ENCODE measurements at places on chromosomes 16 and 17.
A peak's percentile ranks its signal among the peaks of the same experiment; 100 is the strongest.

- DNase-seq = no peak
Measured at GRCh38 chr17:49344914-49345313, 17.1 kb downstream of the ZNF652 start.

DNA sequence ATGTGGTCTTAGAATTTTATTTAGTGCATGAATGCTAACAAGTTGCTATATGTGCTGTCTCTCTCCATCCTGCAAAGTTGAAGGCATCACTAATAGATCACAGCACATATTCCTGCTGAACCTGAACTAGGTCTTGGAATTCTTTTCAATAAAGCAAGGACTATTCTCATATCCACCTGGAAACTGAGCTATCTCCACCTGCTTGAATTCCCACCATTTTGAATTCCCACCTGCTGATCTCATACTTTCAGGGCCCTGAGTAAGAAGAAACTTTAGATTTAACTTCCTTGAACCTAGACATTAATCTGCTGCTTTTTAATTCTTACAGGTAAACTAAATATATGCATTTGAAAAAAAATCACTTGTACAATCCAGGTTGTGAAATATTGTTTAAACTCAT, 445.3 kb upstream of the CCL2 start:
- no peak for DNase-seq

DNA sequence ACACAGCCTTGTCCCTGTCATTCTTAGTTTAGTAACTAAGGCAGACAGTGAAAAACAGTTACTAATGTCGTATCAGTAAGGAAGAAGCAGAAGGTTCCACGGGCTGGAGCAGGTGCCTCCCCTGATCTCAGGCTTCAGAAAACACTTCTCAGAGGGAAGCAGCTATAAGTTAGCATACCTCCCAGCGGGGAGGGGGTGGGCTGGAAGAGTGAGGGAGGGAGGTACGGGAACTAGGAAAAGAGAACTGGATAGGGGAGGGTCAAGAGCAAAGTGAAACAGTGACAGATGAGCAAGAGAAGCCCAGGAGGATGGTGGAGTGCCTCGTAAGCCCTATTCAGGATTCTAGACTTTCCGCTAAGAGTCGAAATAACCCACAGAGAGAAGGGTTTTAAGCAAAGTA, 186.3 kb upstream of the XYLT1 start:
- no peak for DNase-seq

DNA sequence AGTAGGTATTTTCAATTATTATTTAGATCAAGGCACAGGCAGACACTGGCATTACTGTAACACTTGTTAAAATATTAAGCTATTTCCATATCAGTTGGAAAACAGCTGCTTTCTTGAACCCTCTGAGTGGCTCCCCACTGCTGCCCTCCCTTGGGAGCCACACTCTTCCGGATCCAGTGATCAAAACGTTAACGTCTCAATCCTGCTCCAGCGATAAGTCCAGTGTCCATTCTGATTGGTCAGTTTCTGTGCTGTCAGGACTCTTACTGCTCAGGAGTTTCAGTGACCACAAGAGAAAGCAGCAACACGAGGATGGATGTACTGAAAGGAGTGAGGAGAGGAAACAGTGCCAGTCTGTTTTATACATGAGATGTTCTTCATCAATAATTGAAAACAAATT, 13.8 kb upstream of the ZKSCAN2 start:
- DNase-seq = no peak

- DNase-seq = peak; percentile 92
Measured at GRCh38 chr17:2392252-2393173, 8.3 kb downstream of the MNT start.

- DNase-seq = peak; percentile 66
Measured at GRCh38 chr17:55452139-55452790, 30.6 kb upstream of the MMD start.

GRCh38 chr16:22726868-22727267, 87.1 kb upstream of the HS3ST2 start:
- no peak for DNase-seq

DNA sequence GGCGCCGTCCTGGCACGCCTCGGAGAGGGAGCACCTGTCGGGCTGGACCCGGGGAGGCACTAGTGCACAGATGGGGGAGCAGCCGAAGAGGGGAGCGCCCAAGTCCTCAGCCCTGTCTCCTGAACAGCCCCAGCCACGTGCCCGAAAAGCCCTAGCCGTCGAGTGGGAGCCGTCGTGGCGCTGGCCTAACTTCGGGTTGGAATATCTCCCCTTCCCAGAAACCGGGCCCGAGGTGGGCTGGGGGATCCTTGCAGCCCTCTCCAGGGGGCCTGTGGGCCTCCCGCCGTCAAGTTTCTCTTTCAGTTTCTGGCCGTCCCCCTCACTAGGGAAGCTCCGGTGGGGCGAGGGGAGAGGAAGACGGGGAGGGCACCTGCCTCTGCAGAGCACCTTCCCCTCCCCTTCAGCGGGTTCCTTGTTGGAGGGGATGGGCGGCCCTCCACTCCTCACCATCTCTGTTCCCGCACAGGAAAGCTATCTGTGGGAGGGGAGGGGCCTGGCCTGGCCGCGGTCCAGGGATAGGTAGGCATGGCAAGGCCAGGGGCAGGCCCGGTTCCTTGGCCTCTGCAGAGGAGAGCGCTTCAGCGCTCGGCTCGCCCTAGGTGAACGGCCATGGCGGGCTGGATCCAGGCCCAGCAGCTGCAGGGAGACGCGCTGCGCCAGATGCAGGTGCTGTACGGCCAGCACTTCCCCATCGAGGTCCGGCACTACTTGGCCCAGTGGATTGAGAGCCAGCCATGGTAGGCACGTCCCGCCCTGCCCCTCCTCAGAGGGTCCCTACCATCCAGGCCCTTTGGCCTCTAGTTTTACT, 709 bp downstream of the STAT5A start:
- no peak for DNase-seq

DNA sequence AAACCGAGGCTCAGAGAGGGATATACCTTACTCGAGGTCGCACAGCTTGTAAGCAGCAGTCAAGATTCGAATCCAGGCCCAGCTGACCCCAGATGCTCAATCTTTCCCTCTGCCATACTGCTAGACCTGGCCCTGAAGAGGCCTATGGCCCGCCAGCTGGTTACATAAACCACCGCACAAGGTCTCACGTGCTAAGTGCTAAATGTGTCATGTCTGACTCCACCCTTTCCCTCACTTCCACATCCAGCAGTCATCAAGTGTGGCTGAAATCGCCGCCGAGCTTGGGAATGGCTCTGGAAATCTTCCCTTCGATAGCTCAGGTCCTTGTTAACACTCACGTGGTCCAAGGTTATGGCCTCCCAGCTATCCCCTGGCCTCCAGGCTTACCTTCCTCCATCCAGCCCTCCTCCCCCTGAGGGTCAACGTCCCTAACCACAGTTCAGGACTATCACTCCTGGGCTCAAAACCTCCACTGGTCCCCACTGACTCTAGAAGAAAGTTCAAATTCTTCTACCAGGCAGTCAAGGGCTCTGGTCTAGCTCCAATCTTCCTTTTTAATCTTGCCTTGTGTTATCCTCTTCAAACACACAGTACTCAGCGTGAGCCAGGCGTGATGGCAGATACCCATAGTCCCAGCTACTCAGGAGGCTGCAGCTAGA, 3.5 kb downstream of the ZBTB4 start:
- DNase-seq = peak; percentile 83

DNA sequence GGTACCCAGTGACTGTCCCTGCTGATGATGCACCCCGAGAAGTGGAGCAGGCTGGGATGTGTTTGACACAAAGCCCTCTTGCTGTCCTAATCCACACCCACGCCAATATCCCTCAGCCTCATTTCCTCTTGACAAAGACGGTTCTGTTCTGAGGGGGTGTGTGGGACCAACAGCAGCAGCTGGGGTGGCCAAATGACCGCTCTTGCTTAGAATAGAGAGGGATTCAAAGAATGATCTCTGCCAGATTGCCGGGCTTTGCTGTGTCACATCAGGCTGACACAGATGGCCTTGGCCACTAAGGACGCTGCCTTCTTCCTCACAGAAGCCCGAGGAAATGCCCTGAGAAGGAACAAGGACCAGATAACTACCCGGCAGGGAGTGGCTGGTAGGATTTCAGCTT, 250.7 kb downstream of the NTN1 start:
- DNase-seq = no peak

DNA sequence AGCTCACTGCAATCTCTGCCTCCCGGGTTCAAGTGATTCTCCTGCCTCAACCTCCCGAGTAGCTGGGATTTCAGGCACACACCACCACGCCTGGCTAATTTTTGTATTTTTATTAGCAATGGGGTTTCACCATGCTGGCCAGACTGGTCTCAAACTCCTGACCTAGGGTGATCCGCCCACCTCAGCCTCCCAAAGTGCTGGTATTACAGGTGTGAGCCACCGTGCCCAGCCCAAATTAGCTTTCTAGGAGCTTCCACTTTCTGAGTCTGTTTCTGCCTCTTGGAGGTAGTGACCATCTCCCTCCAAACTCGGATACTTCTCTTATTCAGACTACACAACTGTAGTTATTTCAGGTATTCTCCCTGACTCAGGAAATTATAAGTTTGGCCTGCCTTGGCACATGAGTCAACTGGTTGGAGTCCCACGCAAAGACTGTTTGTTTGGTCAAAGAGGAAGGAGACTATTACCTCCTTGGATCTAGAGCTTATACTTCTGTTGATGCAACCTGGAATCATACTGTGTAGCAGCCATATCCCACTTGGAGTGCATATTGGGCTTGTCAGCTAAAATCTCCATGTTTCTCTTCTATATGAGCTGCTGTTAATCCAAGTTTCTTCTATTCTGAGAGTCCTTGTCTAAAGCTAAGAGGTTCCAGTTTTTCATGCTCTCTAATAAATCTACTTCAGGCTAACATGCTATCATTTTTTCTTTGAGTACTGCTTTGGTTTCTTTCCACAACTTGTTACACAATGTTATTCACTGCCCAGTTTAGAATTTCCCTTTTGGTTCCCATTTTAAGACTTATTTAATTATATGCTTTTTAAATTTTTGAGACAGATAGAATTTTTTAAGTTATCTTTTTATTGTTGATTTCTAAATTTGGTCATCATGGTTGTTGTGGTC, 7.5 kb downstream of the IL4R start:
- DNase-seq = peak; percentile 43

DNA sequence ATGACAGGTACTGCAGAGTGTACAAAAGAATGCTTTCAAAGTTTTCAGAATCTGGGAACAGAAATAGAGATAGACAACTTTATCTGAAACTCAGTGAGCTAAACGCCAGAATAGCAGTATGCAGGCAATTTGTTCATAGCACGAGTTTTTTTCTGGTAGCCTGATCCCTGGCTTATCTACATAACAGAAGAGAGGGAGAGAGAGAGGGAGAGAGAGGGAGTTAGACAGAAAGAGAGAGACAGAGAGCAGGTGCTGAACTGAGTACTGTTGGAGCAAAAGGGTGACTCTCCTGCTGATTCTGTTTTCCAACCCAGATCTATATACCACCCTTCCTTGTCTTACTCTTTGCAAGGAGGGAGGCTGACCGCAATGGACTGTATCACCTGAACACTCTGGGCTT, 388.0 kb upstream of the CA10 start:
- DNase-seq = no peak

- DNase-seq = peak; percentile 46
Measured at GRCh38 chr17:32551186-32551955, 64.6 kb downstream of the CDK5R1 start.

DNA sequence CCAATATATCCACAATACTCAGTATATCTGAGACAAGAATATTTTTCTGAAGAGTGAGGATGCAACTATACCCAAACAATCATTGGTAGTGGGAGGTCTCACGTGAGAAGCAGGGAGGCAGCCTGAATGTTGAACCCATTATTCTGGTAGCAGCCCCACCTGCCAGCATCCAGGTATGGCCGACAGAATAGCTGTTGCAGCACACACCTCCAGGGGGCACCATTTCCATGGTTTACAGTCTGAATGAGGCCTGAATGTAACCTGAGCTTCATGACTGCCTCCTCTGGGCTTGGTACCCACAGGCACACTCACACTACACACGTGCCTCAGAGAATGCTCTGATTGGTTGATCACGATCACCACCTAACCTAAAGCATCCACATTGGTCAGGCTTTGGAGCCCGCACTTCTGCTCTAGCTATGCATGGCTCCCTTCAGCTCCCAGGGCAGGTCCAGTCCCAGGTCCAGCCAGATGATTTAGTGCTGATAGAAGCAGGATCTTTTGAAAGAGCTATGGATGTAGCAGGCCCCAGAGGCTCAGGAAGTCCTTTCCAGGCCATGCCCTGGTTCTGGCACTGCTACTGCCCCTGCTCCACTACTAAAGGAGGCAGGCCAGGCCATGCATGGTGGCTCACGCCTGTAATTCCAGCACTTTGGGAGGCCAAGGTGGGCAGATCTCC, 11.0 kb upstream of the CBFB start:
- peak; percentile 87 for DNase-seq

DNA sequence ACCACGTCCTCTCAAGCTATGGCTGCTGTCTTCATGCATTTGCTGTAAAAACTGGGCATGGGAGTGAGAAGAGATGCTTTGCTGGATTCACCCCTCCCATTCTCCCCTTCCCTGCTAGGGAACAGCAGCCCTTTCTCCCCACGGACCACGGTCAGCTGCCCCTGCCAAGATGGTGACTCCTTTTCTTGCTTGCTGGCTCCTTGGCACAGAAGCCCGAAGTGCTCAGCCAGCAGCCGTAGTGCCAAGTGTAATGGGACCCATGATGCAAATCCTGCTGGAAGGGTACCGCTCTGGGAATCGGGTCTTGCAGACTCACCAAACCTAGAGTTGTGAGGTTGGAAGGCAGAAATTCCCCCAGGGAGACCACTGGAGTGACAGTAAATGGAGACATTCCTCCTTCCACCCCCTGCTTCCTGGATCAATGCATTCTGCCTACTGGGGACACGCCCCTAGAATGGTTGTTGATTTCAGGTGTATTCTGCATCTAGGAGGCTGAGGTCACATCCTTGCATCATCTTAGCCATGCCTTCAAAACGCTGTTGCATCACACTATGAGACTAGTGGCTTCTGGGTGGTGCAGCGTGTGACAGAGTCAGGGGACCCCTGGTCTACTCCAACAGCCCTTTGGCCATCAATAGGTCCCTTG, 63.0 kb upstream of the CBX4 start:
- DNase-seq = no peak

DNA sequence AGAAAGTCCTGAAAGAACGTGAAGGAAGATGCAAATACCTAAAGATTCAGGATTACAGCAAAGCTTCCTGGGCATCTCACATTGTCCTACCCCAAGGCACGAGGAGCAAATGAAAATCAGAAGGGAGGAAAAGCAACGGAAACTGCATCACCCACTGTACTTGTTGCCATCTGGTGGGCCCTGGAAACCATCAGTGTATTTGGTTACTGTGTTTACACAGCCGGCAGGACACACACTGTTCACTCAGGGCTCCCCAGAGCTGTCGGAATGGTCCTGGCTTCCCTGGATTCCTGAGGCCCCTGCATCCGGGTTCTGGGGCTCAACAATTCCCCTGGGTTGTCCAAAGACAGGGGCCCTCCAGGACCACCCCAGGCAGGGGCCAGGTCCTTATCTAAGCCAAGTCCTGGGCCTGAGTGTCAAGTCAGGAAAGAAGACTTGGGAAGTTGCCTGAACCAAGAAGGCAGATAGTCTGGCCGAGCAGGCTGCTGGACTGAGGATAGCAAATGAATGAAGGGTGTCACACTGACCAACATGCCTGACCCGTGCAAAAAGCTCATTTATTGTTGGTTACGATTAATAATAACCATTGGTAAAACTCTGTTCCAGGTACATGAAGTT, 52.8 kb downstream of the SOX9 start:
- no peak for DNase-seq

Data from AG10803 (cell line).